Activated CD8-positive, alpha-beta memory T cell treated with anti-CD3 and anti-CD28 coated beads, Interleukin-2, amount 50 U/mL, for 4 hours (primary cell): ENCODE measurements at places on chromosomes 6 and 20.

- DNase-seq: no peak
These were observed 6.0 kb upstream of the FASTKD5 start for GRCh38 chr20:3165473-3166337.

DNA sequence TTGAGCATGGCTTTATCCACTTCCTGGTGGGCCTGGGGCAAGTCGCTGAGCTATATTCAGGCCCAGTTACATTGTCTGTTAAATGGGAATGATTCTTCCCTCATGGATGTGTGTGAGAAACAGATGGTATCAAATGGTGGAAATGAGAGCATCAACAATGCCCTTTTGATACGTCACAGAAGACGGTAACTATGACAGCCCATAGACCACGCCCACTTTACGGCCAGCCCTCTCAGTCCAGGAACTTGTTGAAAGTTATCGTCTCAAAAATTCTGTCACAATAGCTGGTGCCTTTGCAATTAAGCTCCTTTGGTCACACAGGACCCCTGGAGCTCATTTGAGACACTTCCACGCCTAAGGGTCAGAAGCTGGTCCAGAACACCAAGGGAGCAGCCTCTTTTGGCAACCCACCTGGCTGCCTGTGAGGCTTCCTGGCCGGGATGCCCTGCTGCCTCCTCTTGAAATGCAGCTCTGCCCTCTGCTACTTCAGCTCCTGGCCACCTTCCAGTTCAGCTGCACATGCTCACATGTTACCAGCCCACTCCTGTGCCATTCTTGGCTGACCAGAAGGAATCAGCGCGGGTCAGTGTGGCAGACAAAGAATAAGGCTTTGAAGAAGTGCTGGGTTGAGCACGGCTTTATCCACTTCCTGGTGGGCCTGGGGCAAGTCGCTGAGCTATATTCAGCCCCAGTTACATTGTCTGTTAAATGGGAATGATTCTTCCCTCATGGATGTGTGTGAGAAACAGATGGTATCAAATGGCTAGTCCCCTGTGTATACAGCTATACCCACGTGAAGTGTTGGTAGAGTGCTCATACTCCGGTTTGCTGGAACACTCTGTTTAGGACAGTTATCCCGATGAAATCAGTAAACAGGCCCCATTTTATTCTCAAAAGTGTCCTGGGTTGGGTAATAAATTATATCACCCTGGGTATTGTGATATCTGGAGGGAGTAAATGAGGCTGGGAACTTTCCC, 199.2 kb upstream of the SUPT3H start:
- no peak for DNase-seq

- no peak for DNase-seq
These were observed 7.8 kb downstream of the KCNG1 start for GRCh38 chr20:51014797-51015722.

DNA sequence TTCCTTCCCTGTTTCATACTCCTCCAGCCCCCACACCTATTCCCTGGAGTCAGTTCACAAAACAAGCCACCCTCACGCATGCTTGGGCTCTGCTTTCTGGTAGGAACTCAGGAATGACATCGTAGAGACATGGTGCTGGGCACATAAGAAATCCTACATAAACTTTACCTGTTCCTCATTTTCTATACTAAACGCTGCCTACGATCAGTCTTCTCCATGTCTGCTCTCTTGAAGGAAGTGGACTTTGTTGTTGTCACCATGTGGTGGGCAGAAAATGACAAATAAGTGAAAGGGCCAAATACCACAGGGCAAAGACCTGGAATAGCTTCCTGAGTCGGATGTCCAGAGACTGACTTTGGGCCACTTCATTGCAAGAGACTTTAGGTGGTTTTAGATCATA, 10.1 kb downstream of the MYLK4 start:
- DNase-seq: no peak

- no peak for DNase-seq
These were observed 16.8 kb upstream of the ADGB start for GRCh38 chr6:146581968-146582367.

GRCh38 chr6:144285798-144286502, 815 bp downstream of the UTRN start:
- DNase-seq: peak; percentile 39

- DNase-seq: no peak
These were observed 22.6 kb downstream of the FOXP4 start for GRCh38 chr6:41568585-41569384.

DNA sequence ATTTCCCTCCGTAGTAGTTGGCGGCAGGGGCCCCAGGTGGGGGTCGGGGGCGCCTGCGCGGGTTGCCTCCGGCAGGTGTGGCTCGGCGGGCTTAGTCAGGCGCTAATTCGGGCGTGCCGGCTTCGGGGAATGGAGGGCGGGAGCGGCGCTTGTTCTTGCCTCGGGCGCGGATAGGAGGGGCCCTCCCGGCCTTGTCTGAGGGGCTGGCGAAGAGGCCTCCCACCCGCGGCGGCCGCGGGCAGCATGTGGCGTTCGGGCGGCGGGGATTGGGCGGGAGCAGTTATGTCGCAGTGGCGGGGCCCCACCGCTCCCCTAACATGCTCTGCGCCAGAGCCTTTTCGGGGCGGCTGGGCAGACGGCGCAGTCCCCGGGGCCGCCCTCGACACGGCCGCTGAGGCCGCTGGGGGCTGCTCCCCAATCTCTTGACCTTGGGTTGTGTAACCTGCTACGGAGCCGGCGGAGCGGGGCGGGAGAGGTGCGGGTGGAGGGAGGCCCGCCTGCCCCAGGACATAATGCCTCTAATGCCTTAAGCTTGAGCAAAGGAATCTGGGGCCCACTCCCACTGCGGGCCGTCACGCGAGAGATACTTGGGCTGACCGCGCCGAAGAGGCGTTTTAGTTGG, 1.1 kb downstream of the AMD1 start:
- peak; percentile 72 for DNase-seq

- DNase-seq: no peak
These were observed 115.1 kb upstream of the MAP3K7 start for GRCh38 chr6:90701926-90702325.

DNA sequence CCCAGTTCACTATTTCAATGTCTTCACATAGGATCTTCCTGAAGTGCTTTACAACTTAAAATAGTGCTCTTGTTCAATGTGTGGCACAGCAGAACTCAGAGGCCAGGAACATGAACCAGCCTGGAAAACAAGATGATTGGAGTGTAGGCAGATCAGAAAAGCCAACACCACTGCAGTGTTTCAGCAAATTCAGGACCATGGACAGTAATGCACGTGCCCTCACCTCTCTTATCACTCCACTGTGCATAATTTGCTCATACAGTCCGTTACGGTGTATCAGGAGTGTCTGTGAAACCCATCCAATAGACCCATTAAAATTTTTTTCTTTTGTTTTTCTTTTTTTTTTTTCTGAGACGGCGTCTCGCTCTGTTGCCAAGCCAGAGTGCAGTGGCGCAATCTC, 27.6 kb upstream of the HACE1 start:
- DNase-seq: no peak

DNA sequence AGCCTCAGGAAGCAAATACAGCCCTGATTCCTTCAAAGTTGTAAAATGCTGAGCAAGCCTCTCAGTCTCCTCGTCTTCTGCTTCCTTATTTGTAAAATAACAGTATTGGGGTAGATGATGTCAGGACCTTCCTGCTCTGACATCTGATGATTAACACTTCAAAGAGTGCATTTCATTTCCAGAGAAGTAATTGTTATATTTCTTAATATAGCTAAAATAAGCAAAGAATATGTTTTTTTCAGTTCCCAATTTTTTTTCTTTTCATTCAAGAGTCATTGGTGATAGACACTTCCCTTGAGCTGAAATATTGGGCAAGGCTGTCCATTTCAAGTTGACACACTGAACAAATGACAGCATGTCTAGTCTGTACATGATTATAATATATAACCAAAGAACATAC, 53.4 kb downstream of the SLX4IP start:
- DNase-seq: no peak

GRCh38 chr6:83962582-83962981, 71.0 kb upstream of the MRAP2 start:
- DNase-seq: no peak

DNA sequence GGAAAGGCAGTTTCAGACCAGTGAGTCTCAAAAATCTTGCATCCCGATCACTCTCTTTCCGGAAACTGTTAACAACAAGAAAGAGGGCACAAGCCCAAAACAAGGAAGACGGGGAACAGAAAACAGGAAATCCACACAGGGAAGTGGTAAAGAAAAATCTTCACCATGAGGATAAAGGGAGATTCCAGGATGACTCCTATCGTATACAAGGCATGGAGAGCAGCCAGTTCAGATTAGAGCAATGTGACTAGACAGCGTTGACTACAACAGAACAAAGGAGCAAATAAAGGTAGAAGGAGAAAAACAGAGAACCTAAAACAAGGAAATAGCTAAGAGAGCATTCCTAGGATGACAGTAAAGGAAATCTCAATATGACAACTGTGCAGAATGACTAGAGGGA, 26.5 kb downstream of the VNN1 start:
- no peak for DNase-seq

GRCh38 chr20:58470336-58471192, 44.6 kb downstream of the APCDD1L start:
- DNase-seq: no peak

- no peak for DNase-seq
These were observed 61.9 kb downstream of the COL9A1 start for GRCh38 chr6:70241031-70241430.

GRCh38 chr6:10687582-10687981, 6.8 kb downstream of the C6orf52 start:
- DNase-seq: no peak

DNA sequence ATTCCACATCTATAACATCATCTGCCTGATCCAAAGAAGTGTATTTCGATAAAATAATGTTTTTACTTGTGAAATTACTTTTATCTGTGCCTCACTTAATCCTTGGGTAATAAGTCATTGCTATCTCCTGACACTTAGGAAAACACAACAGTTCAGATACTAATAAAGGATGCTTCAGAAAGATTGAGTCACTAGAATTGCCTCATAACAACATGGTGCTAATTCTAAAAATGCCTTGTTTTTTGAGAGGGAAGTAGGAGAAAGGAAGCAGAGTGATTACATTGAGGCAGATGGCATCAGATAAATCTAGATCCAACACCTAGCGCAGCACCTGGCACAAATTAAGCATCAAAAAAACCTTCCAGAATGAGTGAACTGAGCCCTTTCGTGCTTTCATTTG, 69.0 kb downstream of the NCOA7 start:
- no peak for DNase-seq

DNA sequence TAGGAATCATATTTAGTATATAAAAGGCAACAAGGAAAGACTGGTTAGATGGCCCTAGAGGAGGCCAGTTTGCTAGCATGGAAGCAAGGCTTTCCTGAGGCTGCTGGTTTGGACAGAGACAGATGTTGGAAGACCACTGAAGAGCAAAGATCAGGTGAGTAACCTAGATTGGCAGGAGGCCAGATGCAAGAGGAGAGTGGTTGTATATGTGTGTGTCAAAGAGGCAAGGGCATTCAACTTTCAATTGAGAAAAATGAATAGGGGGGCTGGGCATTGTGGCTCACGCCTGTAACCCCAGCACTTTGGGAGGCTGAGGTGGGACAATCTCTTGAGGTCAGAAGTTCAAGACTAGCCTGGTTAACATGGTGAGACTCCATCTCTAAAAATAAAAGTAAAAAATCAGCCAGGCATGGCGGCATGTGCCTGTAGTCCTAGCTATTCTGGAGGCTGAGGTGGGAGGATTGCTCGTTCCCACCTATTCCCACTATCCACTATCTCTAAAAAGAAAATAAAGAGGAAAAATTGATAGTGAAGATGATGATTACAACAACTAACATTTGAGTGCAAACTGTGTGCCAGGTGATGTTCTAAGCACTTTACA, 79.8 kb downstream of the PRDM1 start:
- DNase-seq: no peak

GRCh38 chr6:165321150-165321549, 11.7 kb upstream of the C6orf118 start:
- DNase-seq: no peak

- no peak for DNase-seq
These were observed 28.4 kb downstream of the GPLD1 start for GRCh38 chr6:24460966-24461365.
